ENCODE measurements at places on chromosomes 7 and 10.

DNA sequence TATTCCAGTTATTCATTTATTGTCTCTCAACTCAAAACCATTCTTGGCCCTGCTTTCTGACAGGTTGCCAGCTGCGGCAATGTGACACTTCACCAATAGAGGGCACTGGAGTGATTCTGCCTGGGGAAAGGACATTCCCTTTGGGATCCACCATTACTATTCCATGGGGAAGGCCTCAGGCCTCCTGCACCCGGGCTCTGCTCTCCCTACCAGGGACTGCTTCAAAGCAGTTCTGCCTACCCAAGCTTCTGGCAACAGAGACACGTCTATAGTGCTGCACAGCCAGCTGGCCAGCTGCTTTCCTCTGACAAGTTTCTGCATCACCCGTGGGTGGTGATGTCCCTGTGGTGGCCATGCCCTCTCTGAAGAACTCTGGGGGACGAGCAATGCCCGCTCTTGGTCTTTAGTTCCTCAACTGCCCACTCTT, 163.8 kb downstream of the ELMO1 start:
- no peak for DNase-seq

- no peak for DNase-seq
Observed at GRCh38 chr10:4532976-4533375, 293.0 kb upstream of the AKR1E2 start.

DNA sequence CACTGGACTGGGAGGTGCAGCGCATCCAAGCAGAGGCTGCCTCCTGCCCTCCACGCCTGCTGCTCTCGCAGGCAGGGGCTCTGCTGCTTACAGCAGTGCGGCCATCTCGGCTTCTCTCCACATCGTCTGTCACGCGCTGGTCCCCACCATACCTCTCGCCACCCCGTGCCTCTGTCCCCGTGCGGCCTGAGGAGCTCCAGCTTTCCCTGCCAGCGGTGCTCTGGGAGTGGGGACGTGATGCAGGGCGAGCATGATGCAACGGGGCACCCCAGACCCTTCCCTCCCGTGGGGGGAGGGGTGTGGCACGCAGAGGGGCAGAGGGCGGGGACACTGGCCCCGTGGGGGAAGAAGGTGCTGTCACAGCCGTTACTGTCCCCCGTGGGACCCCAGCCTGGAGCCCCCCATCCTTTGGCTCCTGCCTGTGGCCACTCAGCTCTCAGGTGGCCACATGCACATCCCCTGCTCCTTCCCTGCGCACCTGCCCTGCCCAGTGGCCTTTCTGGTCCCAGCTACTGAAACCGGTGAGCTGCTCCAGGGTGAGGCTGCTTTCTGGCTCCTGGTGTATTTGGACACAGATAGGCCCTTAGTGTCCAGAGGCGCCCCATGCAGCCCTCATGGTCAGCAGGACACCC, 9.0 kb downstream of the GET4 start:
- DNase-seq = no peak

DNA sequence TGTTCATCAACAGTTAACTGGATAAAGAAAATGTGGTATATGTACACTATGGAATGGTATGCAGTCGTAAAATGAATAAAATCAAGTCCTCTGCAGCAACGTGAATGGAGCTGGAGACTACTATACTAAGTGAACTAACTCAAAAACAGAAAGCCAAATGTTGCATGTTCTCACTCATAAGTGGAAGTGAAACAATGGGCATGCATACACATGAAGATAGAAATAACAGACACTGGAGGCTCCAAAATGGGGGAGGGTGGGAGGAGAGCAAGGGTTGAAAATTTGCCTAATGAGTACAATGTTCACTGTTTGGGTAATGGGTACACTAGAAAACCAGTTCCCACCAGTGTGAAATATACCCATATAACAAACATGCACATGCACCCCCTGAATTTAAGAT, 179.5 kb downstream of the ZWINT start:
- DNase-seq = no peak

GRCh38 chr10:124705381-124705740, 38.8 kb downstream of the FAM53B start:
- no peak for DNase-seq

All from activated T-helper 1 cell treated with anti-CD3 and anti-CD28 coated beads, Interleukin-2, amount 50 U/mL, for 16 hours (primary cell).